ENCODE measurements at places on chromosomes 4 and X.

- DNase-seq = no peak
Observed at GRCh38 chr4:176406736-176407135, 87.0 kb downstream of the SPCS3 start.

DNA sequence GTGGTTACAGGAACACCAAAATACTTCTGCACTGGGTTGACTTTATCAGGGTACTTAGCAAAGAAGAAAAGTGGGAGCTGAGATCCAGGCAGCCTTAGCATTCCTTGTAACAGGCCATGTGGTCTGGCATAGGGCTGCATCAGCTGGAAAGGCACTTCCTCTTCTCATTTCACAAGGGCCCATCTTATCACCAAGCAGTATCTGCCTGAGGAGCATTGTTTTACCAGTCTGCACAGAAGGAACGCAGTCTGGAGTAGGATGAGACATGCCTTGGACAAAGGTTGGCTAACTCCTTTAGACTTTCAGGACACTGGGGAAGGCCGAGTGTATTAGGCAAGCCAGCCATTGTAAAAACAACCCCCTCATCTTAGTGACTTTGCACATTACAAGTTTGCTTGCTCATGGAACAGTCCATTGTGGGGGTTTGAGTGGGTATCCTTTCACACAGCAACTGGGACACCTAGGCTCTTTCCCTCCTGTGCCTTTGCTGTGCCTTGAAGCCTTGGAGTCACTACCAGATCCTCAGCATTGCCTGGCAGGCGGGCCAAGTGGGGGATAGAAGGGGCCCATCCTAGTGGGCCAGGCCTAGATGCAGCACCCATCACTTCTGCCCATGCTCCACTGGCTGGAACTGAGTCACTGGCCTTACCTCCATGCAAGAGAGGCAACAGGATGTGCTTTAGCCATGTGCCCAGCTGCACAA lies 4.6 kb downstream of the SUV39H1 start:
- peak; percentile 41 for DNase-seq

DNA sequence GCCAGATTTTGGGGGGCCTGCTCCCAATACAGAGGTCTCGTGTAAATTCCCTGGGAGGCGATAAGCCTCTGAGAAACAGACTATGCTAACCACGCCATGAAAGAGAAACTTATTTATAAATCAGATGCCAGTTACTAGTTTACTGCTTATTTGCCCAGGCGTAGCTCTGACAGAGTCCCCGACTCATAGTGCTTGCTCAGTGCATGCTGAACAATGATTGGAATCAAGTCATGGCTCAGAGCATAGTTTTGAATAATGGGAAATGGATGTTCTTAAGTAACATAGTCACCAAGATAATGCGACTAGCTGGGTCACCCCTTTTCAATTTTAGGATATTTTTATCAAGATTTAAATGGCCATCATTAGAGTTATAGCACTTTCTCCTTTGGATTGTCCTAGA lies 39.9 kb downstream of the HTT start:
- no peak for DNase-seq

DNA sequence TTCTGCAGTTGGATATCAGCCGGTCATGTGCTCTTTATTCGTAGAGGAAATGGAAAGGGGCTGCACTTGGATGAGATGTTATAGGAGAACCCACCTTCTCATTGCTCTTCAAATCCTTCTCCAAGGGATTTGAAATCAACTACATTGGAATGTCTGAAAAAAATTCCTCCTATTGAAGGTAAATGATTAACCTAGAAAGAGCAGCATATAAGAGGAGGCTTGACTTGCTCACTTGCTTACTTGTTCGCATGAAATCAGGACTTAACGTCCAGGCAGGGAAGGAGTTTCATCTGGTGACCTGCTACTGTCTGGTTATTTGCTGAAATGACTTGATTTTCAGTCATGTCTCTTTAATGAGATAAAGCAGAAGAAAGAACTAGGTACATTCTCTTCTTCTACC lies 338.4 kb upstream of the NOCT start:
- no peak for DNase-seq

GRCh38 chrX:1661048-1661921 lies 46.4 kb downstream of the ASMT start:
- no peak for DNase-seq

- DNase-seq = no peak
Observed at GRCh38 chr4:166257891-166258290, 384.9 kb downstream of the TLL1 start.

GRCh38 chrX:118536687-118537461 lies 41.3 kb downstream of the DOCK11 start:
- DNase-seq = peak; percentile 55

DNA sequence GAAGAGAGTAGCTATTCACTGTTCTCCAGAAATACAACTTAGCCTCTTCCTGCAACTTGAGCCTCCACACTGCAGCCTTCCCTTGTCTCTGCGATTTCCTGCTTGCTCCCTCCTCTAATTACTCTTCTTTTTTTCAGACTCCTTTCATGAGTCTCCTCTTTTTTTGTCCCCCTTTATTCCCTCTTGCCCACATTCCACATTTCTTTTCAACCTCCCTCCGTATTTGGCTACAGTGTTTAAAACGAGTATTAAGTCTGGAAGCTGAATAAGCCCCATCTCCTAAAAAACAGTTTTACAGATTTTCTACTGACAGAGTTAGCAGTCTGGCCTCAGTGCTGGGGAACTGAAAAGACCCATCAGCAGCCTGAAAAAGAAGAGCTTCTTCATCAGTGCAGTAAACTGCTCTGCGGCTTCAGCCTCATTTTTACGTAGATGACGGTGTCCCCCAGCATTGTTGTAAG lies 141.5 kb downstream of the TENM3 start:
- DNase-seq = peak; percentile 30

GRCh38 chr4:112511093-112511802 lies 4.7 kb downstream of the NEUROG2 start:
- DNase-seq = no peak

- DNase-seq = no peak
Observed at GRCh38 chr4:174918058-174918457, at the start of gene ADAM29. Gene ADAM29 (plus strand): TSS chr4:174918358. CDS start chr4:174975526, 57,168 bp downstream.

DNA sequence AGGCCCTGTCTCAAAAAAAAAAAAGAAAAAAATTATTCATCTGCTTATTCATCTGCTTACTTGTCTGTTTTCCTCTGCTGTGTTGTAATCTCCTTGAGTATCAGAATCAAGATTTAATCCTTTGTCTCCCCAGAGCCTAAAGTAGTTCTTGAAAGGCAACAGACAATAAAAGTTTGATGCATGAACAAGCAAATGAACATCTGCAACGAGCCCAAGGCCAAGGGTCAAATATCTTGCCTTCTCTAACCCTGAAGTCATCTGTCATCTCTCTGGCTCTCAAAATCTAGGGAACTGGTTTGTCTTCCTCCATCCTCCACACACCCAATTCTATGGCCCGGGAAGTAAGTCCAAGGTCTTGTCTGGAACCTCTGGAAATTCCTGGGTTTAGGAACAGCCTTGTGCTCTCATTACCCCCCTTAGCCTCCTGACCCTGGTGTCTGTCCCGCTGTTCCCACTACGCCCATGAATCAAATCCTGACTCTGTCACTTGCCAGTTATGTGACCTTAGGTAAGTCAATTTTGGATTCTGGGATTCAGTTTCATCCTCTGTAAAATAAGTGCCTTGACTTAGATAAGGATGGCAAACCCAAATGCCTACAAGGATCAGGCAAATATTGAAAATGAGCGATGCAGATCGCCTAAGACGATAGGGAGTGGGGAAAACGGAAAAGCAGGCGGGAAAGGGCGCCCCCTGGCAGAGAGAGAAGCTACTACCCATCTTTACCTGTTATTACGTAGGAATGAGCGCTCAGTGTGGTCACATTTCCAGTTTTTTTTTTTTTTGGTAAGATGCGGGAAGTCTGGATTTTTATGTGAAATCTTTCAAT lies 102.7 kb upstream of the DHX15 start:
- DNase-seq = peak; percentile 2

GRCh38 chrX:149715468-149715867 lies 3.6 kb downstream of the MAGEA11 start:
- no peak for DNase-seq

- peak; percentile 53 for DNase-seq
Observed at GRCh38 chr4:145840162-145840768, 98.4 kb downstream of the ZNF827 start.

DNA sequence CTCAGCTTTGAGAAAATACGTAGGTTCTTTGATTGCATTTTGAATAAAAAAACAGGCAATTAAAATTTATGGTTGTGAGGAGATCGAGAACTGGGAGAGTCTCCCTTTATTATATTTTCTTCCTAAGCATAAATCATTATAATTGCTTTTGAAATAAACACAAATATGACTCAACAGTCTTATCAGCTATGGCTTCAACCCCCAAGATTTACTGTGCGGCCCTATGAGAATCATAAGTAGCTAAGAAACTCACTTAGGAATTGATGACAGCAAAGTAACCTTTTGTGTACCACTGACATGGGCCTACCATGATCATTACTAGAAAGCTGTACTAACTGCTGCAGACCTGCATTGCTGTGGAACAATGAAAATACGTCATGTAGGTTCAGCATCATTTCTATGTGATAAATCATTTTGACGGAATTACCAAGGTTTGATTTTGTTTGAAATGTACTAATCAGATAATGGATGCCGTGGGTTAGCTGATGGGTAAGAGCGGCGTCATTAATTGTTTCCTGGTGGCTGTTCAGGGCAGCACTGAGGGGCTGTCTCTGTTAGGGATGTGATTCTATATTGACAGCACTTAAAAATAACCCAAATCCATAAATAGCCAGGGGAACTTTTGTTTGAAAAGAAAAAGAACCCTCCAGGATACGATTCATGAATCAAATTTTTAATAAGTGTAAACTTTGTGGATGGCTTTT lies 51.5 kb upstream of the GPRIN3 start:
- DNase-seq = no peak

- DNase-seq = no peak
Observed at GRCh38 chr4:186471441-186471840, 83.9 kb downstream of the MTNR1A start.

GRCh38 chr4:142556048-142556447 lies 290.1 kb downstream of the INPP4B start:
- no peak for DNase-seq

DNA sequence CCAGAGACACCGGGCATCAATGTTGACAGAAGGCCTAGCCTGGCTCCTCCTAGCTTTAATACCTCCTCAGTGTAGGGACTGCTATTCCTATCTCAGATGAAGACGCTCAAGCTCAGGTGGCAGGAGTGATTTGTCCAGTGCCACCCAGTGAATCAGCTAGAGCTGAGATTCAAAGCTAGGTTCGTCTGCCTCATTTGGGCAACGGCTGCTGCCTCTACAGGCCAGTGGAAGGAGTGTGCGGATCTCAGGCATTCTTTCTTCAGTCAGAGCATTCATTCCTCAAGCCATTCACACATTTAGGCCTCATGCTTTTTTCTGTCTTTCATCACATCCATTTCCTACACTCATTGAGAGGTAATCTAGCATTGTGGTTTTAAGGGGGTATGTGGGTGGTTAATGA lies 7.3 kb downstream of the TSR2 start:
- peak; percentile 16 for DNase-seq

- no peak for DNase-seq
Observed at GRCh38 chr4:139844459-139845036, 178.9 kb downstream of the MGST2 start.

DNA sequence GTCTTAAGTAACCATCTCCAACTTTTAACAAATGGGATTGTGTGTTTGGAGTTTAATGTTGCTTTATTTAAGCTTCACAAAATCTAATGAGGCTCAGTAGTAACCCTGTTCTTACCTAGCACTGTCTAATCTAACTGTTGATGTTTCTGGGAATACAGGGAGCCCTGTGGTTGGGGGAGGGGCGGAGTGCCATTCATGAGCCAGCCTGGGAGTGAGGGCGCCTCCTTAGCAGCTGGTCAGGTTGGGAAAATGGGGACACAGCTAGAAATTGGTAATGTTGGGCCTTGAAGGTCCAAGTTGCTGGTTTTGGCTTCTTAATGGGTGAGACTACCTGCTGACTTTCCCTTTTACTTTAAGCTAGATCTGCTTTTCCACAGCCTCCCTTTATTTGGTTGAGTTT lies 22.9 kb upstream of the TADA2B start:
- no peak for DNase-seq
